ENCODE measurements at places on chromosomes 12 and 14.

GRCh38 chr14:95023886-95024285 is 133.4 kb downstream of the DICER1 start:
- no peak for DNase-seq

GRCh38 chr12:117582135-117582784 is 220.8 kb upstream of the NOS1 start:
- no peak for DNase-seq

- DNase-seq = no peak
Measured at GRCh38 chr14:87149583-87150354, 843.2 kb downstream of the GALC start.

- peak; percentile 50 for DNase-seq
Measured at GRCh38 chr12:128025589-128026245, 241.3 kb upstream of the TMEM132C start.

DNA sequence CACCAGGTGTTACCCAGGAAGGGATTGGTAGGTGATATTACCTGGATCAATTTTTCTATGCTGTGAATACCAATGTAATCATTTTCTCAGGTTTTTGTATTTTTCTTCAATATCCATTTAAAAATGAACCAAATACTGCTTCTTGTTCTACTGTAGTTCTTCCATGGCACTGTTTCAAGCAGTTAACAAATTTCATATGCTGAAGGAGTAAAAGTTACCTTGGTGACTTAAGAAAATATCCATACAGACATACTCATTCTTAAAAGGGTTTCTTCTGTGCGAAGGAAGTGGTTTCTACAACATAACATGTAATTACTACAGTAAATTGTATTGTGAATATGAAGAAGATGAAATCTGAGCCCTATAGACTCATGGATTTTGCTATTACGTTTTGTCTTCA is 222.5 kb downstream of the TMEM117 start:
- no peak for DNase-seq

DNA sequence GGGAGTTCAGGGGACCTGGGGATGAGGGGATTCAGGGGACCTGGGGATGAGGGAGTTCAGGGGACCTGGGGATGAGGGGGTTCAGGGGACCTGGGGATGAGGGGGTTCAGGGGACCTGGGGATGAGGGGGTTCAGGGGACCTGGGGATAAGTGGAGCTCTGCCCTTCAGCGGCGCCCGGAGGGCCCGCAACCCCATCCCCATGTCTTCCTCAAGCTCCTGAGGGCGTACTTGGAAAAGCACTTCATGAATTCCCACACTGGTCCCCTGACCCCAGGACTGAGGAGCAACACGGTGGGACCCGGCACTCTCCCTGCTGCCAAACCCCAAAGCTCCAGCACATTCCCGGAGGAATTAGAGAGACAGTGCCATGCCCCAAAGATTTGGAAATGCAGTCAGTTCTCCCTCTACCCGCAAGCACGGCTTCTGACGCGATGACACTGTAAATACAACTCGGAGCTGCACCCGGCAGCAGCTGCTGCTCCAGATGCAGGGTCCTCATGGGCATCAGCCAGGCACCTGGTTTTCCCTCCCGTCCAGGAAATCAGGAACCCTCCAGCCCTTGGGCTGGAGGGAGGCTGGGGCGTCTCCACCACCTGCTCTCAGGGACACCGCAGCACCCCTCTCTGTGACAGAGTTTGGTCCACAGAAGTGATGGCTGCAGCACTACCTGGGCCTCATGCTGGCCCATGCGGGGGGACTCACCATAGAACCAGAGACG is 32.8 kb upstream of the C14orf180 start:
- no peak for DNase-seq

GRCh38 chr12:56628671-56629458 is 1.3 kb downstream of the BAZ2A start:
- DNase-seq = peak; percentile 61

- no peak for DNase-seq
Measured at GRCh38 chr12:124608450-124608870, 41.0 kb upstream of the NCOR2 start.

- DNase-seq = no peak
Measured at GRCh38 chr14:75198291-75198933, 22.0 kb upstream of the TMED10 start.

DNA sequence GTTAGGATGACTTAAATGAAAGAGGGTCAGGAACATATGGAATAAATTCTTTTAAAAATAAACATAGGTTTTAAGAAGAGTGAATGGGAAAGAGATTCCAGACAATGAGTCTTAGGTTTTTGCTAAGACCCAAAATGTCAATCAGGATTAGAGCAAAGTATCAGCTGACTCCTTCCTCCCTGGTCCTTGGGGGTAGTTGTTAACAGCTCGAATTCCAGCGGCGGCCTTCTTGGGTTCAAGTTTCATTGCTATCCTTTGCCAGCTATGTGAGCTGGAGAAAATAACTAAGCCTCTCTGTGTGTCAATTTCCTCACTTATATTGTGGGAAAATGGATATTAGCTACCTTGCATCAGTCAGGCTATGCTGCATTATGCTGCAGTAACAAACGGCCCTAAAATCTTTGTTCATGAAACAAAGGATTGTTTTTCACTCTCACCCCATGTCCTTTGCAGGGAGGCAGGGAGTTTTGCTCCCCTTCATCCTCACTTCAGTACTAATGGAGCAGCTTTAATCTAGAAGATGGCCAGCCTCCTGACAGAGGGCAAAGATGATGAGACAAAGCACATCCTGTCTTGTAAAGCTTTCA is 83.8 kb upstream of the RFLNA start:
- DNase-seq = no peak

- DNase-seq = no peak
Measured at GRCh38 chr12:34597548-34598351, 575.5 kb downstream of the ALG10 start.

- DNase-seq = no peak
Measured at GRCh38 chr12:42638697-42639096, 49.2 kb upstream of the PRICKLE1 start.

DNA sequence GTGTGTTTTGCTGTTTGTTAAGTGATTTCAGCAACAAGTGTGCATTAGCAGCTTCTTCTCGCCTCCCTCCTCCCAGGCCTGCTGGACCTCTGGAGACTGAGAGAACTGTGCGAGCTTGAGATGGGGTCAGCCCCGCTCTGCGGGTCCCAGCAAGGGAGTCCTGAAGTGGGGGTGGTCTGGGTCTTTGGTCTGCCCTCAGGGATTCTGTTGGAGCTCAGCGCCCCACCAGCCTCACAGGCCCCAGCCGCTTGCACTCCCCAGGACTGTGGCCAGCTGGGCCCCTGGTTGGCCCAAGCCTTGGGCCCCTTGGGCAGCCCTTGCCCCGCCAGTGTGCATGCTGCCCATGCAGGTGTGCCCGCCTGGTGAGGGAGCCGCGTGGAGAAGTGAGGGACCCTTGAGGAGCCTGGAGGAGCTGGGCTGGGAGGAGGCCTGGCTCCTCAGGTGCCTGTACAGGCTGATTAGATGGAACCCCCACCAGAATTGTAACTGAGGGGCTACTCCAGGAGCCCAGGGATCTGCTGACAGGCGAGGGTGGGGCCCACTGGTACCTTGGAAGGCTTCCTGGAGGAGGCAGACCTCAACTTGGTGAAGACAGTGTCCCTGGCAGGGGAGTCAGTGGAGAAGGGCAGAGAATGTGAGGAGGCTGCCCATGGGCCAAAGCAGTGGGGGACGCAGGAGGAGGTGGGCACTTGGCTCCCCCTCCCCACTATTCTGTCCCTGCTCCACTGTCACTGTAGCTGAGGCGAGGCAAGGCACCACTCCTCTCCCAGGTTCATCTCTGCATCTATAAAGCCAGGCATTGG is 56.7 kb downstream of the BEGAIN start:
- DNase-seq = no peak

DNA sequence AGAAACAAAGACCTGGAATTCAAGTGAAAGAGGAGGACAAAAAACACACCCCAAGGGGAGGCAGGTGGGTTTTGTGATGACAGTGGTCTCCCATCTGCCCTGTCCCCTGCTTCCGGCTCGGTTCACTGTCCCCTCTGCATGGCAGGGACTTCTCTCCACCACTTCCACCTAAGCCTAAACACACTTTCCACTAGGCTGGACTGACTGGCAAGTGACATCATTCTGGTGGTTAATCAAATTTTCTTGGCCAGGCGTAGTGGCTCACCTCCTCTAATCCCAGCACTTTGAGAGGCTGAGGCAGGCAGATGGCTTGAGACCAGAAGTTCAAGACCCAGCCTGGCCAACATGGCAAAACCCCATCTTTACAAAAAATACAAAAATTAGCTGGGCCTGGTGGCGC is 11.9 kb downstream of the PLEKHG6 start:
- no peak for DNase-seq

DNA sequence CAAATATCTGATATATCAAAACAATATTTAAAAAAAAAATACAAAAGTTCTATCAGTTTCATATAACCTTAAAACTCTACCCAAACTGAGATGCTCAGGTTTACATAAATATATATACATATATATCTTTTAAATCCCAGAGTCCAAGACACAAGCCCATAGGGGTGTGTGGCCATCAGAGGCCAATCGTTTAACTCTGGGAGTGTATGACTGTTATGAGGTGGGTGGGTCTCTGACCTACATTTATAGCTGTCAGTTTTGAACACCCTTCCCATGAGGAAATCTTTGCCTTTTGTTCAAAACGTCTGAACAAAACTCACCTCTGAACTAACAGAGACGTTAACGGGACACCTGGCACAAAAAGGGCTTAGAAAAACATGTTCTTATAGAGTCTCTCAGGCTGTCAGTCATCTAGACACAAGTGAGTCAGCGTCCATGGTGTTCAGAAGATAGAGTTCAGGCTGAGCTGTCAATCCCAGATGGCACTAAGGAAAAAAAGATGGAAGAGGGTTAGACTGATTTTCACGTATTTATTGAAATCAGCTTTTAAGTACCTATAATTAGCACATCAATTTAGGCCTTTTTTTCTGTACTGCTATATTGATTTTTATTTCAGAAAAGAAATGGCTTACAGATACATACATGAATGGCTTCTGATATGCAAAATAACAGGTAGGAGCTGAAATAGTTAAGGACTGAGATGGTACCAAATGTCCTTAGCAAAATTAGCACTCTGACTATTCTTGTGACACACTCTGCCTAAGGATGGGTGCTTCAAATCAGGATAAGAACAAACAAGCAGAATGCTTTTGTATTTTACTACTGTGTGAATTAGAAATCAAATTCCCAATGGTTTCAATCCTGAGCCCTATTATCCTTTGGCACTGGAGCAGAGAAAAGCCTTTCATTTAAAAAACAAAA is 29.2 kb downstream of the HIGD1C start:
- DNase-seq = no peak

GRCh38 chr14:63175531-63175930 is 28.7 kb upstream of the RHOJ start:
- no peak for DNase-seq

DNA sequence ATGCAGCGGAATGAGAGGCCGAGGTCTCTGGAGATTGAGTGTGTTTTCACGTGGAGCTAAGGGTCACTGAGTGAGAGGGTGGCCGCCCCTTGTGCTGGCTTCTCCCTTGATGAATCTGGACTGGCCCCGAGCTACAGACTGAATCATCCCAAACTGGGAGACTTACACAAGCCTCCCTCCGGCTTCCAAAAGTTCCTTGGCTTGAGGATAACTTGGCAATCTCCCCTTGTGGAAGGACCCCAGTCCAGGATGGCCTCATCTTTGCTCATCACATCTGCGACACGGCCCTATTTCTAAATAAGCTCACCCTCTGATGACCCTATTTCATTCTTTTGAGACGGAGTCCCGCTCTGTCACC is 41.5 kb upstream of the FBRSL1 start:
- no peak for DNase-seq

GRCh38 chr12:122111089-122111641 is 32.6 kb downstream of the MLXIP start:
- DNase-seq = no peak

DNA sequence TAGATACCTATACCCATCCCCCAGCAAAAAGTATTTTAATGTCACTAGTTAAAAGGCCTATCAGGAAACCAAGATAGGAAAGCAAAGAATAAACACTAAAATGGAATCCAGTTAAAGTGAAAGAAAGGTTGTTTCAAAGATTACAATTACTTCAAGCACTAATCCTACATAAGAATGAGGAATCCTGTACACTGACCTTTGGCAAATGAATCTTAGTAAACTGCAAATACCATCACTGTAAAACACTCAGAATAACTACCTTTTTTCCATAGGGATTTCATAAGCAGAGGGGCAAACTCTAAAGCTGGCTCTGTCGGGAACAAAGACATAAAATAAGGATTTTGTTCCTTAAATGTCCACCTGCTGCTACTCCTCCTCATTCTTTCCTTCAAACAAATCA is 25.9 kb downstream of the CEP83 start:
- no peak for DNase-seq

- peak; percentile 86 for DNase-seq
Measured at GRCh38 chr14:53956427-53957201, at the start of gene BMP4. Gene BMP4, minus strand, starts transcription at chr14:53956825. Its CDS starts 4,603 bp downstream, at chr14:53952222.

DNA sequence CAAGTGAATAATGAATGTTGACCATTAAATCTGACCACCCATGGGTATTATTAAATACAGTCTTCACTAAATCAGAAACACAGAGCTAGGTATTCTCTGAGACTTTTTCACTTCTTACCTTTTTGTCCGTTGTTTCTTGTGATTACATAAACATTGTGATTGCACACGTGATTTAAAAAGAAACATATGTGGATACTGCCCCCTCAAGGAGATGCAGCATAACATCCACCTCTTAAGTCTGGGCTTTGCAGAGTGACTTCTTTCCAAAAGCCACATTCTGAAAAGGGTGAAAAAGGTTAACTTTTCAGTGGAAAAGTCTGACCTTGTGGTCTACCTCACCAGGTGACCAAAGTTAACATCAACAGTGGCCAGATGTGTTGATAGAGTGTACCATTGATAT is 185.5 kb upstream of the FAR2 start:
- DNase-seq = no peak

GRCh38 chr14:89855961-89856656 is 98.4 kb downstream of the EFCAB11 start:
- no peak for DNase-seq

- no peak for DNase-seq
Measured at GRCh38 chr14:35766700-35767082, 42.4 kb downstream of the RALGAPA1 start.

DNA sequence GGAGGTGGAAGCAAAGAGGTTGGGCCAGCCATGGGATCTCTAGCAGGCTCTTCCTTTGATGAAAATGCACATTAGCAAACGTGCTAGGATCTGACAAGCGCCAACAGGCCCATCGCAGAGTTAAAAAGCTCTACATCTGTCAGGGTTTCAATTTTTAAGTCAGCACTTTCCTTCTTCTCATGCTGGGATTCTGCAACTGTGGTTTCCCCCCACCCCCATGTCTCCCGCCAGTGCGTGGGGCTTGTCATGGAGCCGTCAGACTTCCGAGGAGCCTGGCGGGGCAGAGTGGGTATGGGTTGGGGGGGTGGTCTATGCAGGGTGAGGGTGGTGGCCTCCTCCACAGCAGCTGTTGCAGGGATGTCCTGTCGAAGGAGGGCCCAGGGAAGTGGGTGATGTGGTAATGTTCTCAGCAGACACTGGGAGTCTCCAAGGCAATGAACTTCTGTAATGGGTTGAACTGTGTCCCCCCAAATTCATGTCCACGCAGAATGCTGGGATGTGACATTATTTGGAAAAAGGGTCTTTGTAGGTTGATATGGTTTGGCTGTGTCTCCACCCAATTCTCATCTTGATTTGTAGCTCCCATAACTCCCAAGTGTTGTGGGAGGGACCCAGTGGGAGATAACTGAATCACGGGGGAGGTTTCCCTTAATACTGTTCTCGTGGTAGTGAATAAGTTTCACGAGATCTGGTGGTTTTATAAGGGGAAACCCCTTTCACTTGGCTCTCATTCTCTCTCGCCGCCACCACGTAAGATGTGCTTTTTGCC is 115.2 kb upstream of the MAP1LC3B2 start:
- no peak for DNase-seq
